ENCODE measurements at places on chromosomes 4 and X.

GRCh38 chr4:26729027-26729426 is 131.6 kb upstream of the STIM2 start:
- DNase-seq: no peak

DNA sequence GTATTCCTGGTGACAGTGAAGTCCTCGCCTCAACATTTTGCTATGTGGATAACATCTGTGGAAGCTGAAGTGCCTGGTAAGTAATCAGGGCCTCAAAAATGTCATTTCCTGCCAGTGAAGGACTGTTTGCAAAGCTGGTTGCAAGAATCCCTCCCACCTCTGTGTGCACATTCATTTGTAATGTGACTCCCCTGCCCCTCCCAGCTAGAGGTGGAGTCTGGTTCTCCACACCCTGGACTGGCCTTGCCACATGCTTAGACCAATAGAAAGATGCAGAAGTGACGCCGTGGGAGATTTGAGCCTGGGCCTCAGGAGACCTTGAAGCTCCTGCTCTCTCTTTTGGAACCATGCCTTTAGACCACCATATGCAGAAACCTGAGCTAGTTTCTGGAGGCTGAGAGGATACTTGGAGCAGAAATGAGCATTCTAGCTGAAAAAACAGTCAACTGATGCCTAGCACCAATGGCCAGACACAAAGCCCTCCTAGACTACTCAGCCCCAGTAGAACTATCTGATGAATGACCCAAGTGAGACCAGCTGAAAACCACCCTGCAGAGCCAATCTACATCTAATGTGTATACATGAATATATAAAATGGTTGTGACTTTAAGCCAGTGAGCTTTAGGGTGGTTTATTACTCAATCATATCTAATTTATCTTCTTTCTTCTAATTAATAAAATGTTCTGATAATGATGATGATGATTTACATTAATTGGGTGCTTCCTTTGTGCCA is 47.8 kb upstream of the CRMP1 start:
- DNase-seq: peak; percentile 56

DNA sequence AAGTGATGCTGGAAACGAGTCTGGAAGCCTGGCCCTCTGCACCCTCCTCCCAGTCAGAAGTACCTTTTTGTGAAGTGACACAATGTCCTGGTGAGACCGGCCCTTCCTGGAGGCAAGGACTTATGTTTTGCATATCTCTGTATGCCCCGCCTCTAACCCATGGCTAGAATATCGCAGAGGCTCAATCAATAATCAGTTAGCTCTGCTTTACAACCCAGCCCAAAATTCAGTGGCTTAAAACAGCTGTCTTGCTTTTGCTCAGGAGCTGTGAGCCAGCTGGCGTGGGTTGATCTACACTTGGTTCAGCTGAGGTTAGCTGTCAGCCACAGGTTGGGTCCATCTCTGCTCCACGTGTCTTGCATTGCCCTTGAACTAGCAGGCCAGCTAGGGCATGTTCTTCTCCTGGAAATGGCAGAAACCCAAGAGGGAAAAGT is 98.8 kb upstream of the METTL14 start:
- DNase-seq: no peak

DNA sequence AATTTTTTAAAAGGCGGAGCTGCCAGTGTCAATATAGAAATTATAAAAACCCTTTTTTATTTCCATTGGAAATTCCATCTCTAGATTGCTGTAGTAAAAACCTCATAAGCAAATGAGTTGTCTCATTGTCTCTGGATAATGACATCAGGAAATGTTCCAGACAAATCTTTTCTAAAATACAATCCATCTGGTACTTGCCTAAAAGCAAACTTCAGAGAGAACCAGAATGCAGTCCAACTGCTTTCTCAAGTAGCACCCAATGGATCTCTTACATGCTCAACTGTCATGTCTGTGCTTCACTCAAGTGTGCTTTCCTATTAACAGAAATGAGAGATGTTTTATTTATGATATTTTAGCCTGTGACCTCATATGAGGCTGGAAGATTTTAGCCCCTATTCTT is 399.6 kb upstream of the NDST3 start:
- no peak for DNase-seq

- DNase-seq: no peak
These were observed 210.2 kb downstream of the DMD start for GRCh38 chrX:33001107-33001506.

GRCh38 chr4:55183926-55184599 is 58.7 kb upstream of the KDR start:
- peak; percentile 95 for DNase-seq

- DNase-seq: no peak
These were observed 90.6 kb downstream of the TLL1 start for GRCh38 chr4:165963621-165964020.

- no peak for DNase-seq
These were observed 190.1 kb downstream of the ZNF330 start for GRCh38 chr4:141410839-141411238.

- peak; percentile 89 for DNase-seq
These were observed 247.6 kb upstream of the RPS6KA3 start for GRCh38 chrX:20514358-20514757.

DNA sequence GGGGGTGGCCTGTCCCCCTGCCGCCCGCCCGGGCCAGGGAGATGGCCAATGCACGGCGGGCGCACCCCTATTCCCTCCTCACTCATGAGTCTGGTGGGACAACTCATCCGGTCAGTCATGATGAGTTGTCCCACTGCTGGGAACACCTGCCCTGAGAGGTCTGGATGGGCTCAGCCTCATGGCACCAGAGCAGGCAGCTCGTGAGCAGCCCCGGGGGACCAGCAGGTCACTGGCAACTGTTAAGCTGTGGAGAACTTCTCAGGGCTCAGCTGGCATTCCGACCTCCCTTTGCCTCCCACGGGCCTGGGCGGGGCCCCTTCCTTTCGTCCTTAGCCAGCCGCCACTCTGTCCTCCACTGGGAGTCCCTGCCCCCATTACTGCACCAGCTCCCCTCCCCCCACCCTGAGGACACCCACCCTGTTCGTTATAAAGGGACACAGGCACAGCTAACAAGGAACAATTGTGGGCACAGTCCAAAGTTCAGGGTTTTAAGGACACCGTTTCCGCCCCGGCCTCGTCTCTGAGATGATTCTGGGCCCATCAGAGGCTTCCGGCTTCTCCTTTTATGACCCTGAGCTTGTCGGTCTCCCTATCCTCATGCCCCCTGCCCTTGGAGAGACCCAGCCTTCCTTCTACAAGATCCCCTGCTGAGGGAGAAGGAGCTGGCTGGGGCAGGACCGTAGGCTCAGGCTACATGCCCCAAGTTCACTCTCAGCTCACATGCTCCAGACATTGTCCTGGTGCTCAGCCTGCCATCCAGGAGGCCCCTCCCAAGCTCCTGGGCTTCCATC is 14.6 kb upstream of the KIAA0232 start:
- no peak for DNase-seq

DNA sequence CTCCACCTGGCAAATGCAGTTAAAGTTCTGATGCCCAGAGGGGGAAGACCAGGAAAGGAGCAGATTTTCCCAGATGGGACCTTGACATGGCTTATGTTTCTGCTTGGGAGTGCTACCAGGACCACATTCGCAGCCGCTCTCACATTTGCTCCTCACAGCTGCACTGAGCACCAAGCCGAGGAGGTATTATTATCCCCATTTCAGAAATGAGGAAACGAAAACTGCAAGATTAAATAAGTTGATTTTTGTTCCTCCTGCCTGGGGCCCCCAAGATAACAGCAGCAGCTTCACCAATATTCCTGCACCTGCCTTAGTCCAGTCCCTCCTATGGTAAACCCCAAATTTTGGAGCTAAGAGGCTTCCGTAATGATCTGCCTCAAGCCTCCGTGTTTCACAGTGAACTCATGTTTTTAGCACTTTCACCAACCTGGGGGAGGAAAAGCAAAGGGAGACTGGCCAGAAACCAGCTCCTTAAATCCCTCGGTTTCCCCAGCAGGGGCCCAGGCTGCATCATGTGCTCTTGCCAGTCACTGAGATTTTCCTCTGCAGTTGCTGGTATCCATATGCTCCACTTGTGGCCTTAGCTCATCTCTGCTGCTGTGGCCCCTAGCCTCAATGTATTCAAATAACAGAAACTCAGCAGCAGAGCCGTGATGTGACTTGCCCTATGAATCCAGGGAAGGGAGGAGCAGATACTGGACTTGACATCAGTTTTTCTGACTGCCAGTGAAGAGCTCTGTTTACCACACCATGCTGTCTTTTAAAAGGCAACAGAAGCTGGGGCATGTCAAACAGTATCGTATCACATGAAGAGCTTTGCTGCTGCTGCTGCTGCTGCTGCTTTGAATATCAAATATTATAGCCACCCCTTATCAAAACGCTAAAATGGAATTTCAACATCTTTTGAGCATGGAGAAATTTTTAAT is 95.5 kb upstream of the KLHL13 start:
- no peak for DNase-seq

GRCh38 chr4:113587640-113588275 is 173.8 kb downstream of the CAMK2D start:
- DNase-seq: no peak

GRCh38 chrX:2540426-2540947 is 39.7 kb upstream of the DHRSX start:
- DNase-seq: peak; percentile 10

- DNase-seq: no peak
These were observed 256.1 kb upstream of the PITX2 start for GRCh38 chr4:110878956-110879355.

Measured in HT1080 (cell line).